ENCODE measurements at places on chromosomes 1 and 21.

- DNase-seq, result no peak
Measured at GRCh38 chr1:151577173-151577572, 34.7 kb upstream of the SNX27 start.

GRCh38 chr1:8892026-8892425 lies 13.5 kb upstream of the ENO1 start:
- DNase-seq, result no peak

DNA sequence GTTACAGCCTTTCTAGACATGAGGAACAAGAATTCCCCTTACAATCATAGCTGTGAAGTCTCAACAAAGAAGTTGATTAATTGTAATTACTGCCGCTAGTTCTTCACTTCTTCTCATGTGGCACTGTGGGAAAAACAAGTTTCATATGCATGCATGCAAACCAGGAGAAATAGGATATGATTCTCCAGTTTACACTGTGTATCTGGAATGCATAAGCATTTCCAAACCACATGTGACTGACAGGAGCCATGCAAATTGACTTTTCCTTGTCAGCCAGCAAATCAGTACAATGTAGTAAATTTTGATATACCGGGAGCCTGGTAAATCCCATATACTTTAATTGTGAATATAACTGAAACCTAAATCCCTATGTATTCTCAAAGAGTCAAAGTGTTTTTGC lies 279.3 kb downstream of the PAPPA2 start:
- no peak for DNase-seq

- DNase-seq, result no peak
Measured at GRCh38 chr1:56688522-56689026, 43.5 kb downstream of the PRKAA2 start.

DNA sequence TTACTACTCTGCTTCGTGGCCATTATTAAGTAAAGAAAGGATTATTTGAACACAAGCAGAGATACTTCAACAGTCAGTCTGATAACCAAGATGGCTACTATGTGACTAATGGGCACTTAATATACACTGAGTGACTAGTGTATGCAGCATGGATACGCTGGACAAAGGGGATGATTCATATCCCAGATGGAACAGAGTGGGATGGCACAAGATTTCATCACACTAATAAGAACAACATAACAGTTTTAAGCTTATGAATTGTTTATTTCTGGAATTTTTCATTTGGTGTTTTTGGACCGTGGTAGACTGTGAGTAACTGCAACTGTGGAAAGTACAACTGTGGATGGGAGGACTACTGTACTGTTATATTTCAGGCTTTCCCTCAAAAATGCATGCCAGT lies 9.4 kb downstream of the ZCCHC17 start:
- DNase-seq, result no peak

- DNase-seq, result no peak
Measured at GRCh38 chr21:20735257-20735656, 263.0 kb upstream of the NCAM2 start.

DNA sequence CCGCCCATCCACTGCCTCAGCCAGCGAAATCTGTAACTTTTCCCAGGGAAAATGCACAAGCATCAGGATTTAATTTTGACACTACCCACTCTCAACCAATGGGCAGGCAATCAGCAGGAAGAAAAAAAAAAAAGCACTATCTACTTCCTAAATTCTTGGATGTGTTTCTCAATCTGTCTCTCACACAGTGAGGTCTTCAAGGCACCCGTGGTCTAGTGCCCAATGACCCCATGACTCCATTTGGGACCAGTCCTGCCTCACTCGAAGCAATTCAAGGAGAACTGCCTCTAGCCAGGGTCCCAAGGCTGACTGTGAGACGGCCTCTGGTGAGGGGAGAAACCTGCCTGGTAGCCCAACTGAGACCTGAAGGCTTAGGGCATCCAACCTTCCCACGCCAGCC lies 35.9 kb downstream of the CSF1 start:
- no peak for DNase-seq

GRCh38 chr21:25890001-25890400 lies 155.2 kb downstream of the GABPA start:
- no peak for DNase-seq

- no peak for DNase-seq
Measured at GRCh38 chr1:10575616-10576015, 100.9 kb downstream of the PEX14 start.

- DNase-seq, result no peak
Measured at GRCh38 chr1:35931446-35932157, 697 bp downstream of the AGO3 start.

GRCh38 chr1:22494943-22495579 lies 43.4 kb downstream of the ZBTB40 start:
- DNase-seq, result no peak

DNA sequence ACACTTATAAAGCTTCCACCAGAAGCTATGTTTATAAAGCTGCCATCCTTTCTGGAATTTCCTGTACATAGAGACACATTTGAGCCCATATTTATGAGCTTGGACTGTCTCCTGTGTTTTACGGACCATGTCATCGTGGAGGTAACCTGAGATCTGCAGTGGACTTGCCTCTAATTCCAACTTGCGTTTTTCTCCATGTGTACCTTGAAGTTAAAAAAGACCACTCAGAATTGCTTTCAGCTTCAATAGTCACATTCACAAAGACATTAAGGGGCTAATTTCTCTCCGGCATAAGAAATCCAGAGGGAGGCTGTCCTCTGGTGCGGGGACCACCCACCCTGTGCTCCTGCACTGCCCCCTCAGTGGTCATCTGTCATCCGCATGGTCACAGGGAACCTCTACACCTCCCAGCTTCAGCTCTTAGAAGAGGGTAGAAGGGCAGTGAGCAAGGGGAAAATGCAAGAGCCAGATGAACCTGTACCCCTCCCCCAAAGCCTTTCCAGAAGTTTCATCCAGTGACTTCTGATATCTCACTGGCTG lies 521.4 kb upstream of the CAMK1G start:
- DNase-seq, result no peak

DNA sequence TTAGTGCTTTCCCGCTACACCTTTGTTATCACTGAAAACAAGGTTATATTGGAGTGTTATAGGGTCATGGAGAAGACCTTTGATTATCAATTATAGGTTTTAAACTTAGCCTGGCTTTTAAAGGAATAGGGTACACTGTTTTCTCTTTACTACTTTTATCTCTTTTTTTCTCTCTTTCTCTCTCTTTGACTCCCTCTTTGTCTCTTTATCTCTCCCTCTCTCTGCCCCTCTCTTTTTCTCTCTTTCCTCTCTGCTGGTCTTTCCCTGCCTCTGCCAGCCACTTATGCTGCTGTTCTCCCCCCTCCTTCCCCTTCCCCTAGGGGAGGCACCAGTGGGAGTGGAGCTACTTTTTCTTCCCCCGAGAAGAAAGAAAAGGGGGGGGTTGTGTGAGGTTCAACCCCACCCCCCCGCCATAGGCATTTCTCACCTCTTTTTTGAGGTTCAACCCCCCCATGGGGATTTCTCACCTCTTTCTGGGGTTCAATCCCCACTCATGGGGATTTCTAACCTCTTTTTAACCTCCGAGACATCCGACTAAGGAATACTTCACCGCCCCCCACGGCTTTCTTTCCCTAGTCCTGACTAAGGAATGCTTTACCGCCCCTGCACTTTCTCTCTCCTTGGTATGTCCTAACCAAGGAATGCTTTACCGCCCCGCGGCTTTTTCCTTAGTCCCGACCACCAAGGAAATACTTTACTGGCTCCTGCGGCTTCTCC lies 17.2 kb upstream of the ZBTB8B start:
- DNase-seq, result no peak

DNA sequence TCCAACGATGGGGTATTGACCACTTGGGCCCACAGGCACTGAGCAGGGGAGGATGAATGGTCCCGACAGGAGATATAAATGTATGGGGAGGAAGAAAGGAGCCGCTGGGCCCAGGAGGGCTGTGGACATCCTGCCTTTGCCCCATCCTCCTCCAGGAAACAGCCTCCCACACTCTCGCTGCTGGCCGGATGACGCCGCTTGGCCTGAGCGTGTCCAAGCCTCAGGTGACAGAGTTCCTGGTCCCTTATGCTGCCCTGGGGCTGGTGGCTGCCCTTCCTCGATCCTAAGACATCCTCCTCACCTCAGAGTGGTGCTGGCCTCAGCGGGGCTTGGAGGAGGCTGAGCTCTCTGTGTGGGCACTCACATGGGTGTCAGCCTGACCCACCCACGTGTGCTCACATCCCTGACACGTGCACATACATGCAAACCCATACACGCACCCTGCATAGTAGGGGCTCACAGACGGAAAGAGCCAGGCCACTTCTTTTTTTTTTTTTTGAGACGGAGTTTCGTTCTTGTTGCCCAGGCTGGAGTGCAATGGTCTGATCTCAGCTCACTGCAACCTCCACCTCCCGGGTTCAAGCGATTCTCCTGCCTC lies 5.9 kb upstream of the SERINC2 start:
- DNase-seq, result no peak

DNA sequence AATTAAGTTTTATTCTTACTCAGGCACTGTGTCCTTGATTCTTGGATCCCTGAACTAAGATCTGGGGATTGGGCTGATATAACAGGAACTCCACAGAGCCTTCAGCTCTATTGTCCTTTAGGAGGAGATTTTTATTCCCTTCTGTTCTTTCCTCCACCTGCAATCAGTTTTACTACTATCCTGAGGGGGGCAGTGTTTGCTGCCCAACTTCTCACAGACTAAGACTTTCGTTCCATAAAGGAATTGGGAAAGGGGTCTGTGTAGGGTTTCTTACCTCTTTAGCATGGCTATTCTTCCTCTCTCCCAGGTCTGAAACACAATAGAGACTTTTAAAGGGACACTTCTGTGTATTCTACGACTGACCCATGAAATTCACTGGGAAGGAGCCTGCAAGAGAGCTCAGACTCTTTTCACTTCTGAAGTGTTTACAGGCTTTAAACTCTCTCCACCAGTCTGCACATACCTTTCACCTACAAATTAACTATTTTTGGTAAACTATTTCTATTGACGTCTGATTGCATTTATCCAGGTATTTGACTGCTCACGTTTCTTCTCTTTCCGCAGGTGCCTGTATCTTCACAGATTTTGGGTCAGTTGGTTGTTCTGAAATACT lies 103.3 kb upstream of the DEPDC1 start:
- no peak for DNase-seq

- no peak for DNase-seq
Measured at GRCh38 chr1:209455145-209455544, 128.4 kb upstream of the CAMK1G start.

GRCh38 chr1:99677416-99677815 lies 31.5 kb downstream of the PALMD start:
- DNase-seq, result no peak

- DNase-seq, result no peak
Measured at GRCh38 chr1:194114288-194114687, 927.9 kb upstream of the B3GALT2 start.

DNA sequence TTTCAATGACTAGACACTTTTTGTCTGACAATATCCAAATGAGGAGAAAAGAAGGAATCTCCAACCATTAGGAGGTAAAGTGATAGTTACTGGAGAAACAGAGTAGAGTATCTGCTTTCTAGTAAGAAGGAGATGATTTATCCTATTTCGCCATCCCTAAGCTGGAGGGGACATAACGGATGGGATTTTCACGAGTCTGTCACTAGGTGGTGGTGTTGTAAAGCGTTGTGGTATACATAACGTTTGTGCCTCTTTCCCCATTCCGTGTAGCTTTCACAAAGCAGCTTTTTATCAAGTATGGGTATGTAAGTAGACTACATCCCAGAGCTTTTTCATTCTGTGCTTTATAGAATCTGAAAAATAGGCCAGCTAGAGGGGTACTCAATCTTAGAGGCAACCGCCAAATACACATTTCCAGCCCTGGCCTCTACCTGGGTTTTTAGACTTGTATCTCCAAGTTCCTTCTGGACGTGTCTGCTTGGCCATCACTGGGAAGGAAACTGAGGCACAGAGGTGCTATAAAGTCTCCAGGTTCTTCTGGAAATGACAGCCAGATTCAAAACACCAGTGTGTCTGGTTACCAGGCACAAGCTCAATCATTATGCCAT lies 33.3 kb upstream of the FAM3B start:
- no peak for DNase-seq

DNA sequence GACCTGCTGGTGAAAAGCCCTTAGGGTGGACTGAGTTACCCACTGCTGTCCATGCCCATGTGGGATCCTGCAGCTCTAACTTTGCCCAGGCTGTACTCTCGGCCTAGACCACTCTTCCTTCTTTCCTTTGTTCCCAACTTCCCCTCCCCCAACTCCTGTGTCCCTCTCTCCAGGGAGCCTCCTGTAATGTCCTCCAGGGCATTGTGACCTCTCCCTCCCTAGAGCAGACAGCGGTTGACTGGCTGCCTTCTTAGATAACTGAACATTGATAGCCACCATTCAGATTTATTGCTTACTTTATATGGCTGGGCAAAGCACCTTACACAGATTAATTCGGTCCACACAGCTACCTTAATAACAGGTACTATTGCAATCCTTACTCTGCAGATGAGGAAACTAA lies 5.0 kb downstream of the RUNX1 start:
- DNase-seq, result no peak

DNA sequence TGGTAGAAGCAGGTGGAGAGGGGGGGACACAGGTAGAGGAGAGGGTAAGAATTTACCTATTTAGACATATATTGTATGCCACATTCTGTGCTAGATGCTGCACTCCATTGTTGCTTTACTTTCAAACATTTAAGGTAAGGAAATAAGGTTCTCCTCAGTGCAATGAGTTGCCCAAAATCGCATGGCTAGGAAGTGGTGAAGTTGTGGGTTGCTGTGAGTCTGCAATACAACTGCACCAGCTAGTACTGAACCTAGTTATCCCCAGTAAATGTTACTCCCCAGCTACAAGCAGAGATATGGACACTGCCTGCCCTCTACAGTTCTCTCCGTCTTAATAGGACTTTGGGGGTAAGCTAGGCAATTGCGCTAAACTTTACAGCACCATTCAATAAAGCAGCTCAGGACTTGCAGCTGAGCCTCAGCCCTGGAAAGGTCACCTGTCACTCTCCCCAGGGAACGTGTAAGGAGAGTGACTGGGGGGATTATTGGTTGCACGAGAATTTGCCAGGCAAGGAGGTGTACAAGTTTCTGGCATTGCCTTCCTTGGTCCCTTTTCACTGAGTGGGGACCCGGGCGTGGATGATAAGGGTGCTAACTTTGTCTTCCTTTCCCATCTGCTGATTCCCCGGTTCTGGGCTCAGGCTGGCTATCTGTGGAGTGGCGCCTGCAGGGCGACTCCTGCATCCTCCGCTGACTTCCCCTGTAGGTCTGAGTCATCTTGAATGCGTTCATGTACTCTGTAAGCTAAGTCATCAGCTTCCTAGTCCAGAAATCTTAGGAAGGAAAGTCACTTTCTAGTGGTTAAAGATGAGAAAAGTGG lies 71.3 kb upstream of the CNTN2 start:
- DNase-seq, result no peak

- DNase-seq, result no peak
Measured at GRCh38 chr1:237074371-237075117, 32.6 kb downstream of the RYR2 start.

DNA sequence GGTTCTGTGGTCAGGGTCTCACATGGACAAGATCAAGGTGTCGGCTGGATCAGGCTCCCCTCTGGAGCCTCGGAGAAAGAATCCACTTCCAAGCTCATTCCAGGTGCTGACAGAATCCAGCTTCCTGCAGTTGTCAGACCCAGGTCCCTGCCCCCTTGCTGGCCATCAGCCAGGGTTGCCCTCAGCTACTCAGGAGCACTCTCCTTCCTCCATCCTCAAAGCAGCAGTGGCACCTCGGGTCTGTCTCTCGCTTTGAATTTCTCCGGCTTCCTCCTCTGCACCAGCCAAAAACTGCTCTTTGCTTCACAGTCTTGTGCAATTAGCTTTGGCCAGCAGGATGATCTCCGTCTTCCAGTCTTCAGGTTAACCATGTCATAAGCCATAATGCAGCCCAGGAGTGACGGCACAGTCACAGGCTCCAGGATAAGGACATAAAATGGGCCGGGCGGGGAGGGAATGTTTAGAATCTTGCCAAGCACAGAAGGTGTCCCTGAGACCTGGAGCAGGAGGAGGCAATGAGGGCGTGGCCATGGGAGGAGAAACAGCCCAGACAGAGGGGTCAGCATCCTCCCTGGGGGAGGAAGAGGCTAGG lies 79.4 kb upstream of the SLC25A33 start:
- DNase-seq, result no peak
